ENCODE measurements at places on chromosomes 3 and 15.

DNA sequence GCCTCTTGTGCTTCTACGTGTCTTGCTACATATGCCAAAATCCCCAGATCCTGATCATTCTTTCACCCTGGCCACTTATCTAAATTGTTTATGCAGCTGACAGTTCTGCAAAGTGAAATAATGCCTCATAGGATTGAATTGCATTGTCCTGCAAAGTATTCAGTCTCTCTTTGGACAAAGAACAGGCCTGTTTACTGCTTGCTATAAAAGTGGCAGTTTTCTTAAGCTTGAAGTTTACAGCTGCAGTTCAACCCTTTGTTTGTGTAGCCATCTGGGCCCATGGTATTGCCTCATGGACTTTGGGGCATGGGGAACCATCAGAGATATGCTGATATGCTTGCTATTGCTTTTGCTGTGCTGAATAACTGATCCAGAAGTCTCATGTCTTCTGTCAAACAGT lies 523.2 kb downstream of the OTOL1 start:
- DNase-seq, result no peak

- DNase-seq, result no peak
These were observed 25.8 kb upstream of the PRICKLE2 start for GRCh38 chr3:64251019-64251418.

DNA sequence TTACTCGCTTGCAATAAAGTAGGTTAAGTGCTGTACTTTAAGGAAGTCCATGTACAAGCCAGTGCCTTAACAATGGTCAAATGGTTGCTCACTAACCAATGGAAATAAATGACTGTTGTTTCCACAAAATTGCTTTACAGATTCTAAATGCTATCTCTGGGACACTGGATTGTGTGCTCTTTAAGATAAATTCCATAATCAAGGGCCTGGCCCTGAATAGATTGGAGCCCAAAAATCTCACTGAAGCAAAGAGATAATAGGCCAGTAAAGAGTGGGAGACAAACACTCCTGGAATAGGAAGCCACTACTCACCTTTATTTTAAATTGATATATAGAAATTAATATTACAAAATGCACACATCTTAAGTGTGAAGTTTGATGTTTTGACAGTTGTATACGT lies 62.4 kb upstream of the GOLGA6B start:
- no peak for DNase-seq

GRCh38 chr3:4077950-4078349 lies 225.2 kb upstream of the SETMAR start:
- DNase-seq, result no peak

- DNase-seq, result no peak
These were observed 103.2 kb upstream of the TJP1 start for GRCh38 chr15:29925227-29926082.

GRCh38 chr15:79919749-79920511 lies 23.1 kb upstream of the MTHFS start:
- no peak for DNase-seq

DNA sequence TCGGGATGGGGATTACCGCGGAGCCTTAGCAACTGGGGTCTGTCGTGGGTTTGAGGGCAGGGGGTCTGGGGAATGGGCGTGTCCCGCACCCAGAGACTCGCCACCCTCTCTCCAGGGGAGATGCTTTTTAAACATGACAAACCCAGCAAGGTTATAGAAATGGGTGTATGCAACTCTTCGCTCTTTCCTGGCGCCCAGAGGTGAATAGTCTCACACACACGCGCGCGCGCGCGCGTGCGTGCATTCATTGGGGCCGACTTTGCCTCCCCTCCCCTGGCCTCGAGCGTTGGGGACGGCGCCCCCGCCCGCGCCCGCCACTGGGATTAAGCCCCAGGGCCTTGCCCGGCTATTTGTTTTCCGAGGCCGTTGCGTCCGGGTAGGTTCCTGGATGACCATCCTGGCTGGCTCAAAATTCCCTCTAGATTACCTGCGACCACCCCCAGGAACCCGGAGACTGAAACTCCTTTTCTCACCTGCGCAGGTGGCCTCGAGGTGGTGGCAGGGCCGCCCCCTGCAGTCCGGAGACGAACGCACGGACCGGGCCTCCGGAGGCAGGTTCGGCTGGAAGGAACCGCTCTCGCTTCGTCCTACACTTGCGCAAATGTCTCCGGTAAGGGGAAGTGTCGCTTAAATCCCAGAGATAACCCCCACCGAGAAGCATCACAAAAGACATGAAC lies 777 bp downstream of the GPR160 start:
- no peak for DNase-seq

DNA sequence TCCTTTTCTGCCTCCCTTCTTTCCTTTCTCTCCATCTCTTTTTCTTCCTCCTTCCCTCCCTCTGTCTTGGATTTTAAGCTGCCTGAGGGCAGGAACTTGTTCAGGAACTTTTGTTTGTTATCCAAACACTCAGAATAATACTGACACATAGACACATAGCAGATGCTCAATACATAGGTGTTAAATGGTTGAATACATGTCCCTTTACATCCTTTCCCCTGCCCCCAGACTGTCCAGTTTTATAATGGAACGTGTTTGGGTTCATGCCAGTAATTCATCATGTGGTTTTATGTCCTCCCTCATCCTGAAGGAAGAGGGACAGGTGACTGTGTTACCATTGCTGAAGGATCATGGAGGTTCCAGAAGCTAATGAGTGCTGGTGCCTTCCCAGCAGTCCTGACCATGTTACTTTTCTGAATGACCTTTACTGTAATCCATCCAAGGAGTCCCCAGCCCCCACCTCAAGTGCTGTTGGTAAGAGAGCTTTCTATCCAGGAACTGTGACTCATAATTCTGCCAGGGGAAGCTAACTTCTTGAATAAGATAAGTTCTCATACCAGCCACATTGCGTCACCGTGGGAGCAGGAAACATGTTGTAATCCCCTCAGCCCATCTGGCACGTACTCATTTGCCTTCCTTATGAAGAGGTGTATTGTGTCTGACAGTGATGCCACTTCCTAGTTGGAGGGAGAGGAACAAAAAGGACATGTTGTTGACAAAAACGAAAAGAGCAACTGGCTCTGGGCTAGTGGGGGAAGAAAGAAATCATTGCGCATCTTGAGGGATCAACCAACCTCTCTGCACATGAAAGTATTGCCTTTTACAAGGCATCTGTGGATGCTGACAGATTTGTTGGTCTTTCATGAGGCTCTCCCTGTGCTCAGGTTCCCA lies 52.4 kb downstream of the IL1RAP start:
- DNase-seq, result peak; percentile 4
